ENCODE measurements at places on chromosomes 4 and X. TPM values are rescaled to one million over a fixed set of nuclear protein-coding genes. Genes with fewer than 3 reads are reported as not detected.

- peak; percentile 10 for DNase-seq
Measured at GRCh38 chr4:152460488-152460887, 75.4 kb downstream of the FBXW7 start.

DNA sequence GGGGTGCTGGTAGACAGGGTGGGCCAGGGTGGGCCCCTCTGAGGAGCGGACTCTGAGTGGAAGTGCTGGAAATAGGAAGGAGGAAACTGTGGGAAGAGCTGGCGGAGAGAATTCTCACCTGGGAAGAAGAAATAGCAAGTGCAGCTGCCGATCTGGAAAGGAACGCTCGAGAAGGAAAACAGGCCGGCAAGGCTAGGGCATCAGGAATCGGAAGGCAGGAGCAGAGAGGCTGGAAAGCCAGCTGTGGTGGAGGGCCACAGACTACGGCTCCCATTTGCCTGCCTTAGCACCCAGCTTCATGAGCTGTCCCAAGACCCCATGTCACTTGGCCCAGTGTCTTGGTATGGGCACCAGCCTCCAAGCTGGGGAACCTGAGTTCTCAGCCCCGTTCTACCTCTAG is 37.3 kb downstream of the DCTD start:
- no peak for DNase-seq

The CTAG1B gene
- total RNA-seq: not detected

The RS1 gene
- total RNA-seq: not detected

The CCNA2 gene
- 148 TPM for total RNA-seq
